Dermis blood vessel endothelial cell (primary cell): ENCODE measurements at places on chromosomes 7 and 10. TPM values are rescaled to one million over a fixed set of nuclear protein-coding genes. Genes with fewer than 3 reads are reported as not detected.

Gene TES
- total RNA-seq: 106 and 116 TPM in 2 replicates

Gene ZCWPW1
- total RNA-seq: 0.51 and 0.98 TPM in 2 replicates

Gene COL13A1
- 5.3 and 6.6 TPM in 2 replicates for total RNA-seq

Gene ATG9B
- total RNA-seq: 0.28 TPM in 1 of 2 replicates, not detected in the other

Gene LBX1
- total RNA-seq: not detected in 2 replicates

Gene RAPGEF5
- total RNA-seq: 176 and 269 TPM in 2 replicates

Gene DNAH11
- total RNA-seq: 0.34 and 0.65 TPM in 2 replicates

DNA sequence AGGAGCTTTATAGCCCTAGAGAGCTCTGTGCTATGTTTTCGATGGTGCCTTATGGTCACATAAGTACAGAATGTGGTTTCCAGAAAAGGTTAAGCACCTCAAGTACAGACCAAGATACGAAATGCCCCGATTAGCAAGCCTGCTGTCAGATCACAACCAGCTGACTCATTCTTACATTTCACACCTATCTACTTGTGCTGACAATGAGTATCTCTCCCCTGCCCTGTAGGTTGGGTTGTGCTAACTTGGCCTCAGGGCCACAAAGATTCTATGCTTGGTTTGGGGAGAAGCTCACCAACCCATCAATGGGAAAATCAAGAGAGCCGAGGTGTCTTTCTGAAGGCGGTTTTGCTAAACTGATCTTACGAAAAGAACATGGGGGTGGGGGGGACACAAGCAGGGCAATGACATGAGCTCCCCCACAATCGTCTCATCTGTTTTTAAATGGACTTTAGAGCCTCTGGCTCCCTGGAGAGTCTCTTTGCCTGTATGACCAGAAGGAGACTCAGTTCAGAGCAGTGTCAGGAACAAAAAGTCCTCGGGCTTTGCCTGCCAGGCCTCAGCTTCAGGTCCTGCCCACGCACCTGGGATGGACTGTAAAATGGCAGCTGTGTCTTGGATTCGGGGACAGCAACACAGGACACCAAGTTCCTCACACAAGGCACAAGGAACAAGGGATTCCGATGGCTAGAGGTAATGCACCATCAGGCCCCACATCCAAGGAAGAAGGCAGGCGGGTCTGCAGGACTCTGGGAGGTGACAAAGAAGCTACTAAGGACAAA lies 55.1 kb downstream of the FAM53B start:
- DNase-seq: no peak

GRCh38 chr10:129272176-129272575 lies 194.9 kb upstream of the MGMT start:
- DNase-seq: peak; percentile 15

DNA sequence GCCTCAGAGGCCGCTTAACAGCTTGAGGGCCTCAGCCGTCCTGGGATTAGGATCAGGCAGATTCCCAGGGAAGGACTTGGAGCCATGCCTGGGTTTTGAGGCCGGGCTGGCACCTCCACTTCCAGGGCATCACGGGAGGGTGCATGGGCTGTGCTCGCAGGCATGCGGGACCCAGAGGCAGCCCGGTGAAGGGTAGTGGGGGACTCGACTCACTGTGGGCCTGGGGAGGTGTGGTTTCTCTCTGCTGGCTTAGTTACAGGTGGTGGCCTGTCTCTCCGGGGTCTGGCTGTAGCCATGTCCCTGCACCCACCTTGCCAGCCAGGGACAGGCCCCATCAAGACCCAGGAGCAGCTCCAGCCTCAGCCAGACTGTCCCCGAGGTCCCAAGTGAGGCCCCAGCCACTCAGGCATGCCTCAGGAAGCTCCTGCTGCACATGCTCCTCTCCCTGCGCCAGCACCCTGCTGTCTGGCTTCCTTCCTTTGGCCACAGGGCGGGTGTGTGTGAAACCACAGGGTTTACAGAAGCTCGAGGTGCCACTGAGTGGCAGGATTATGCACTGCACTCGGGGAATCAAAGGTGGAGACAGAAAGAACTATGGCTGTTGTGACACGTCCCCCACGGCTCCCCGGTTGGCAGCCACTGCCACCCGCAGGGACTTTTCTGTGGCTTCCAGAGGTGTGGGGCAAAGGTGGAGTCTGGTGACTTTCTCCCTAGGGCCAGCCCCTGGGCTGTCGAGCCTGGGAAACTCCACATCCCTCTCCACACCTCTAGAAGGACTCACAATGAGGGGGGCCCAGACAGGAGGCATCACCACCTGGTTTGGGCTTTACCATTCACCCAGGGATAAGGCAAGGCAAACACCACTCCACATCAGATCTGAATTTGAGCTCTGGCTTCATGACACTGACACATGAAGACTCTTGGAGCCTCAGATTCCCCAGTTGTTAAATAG lies 19.7 kb downstream of the GOLGA7B start:
- DNase-seq: peak; percentile 80

GRCh38 chr7:102454468-102454867 lies 10.2 kb downstream of the ALKBH4 start:
- no peak for DNase-seq

- no peak for DNase-seq
Measured at GRCh38 chr10:88705958-88706357, at the start of gene LIPK. LIPK (plus strand) TSS chr10:88706249; CDS start chr10:88724544, 18,295 bp downstream.

GRCh38 chr7:103307503-103308231 lies 10.4 kb downstream of the PMPCB start:
- DNase-seq: peak; percentile 46

GRCh38 chr7:157621131-157621681 lies 284.4 kb downstream of the DNAJB6 start:
- DNase-seq: no peak

DNA sequence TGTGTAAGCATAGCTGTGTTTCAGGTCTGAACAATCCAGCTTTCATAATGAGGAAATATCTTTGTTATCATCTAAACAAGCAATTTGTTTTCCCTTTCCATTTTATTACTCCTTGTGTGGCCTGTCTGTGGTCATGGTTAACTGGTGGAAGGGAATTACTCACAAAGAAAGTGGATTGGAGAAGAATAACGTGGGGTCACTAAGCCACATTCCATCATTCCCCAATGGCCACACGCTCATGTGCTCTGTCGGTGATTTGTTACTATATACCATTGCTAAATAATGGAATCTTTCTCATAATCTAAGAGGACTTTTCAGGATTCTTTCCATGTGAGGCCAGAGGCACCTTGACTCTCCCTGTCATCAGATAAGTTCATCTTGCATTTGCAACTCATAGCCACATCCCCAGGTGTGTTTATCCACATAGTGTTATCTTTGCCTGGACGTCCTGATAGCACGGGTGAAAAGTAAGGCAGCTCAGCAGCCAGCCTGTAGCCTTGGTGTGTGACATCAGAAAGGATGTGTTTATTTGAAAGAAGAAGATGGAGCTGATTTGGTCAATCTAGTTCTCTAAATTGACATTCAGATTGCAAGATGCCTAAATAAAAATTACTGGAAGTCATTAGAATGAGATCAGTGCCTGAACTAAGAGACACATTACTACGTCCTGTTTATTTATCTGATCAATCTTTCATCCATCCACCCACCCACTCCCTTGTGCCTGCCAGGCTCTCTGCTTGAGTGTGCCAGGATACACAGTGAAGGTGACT lies 128.9 kb downstream of the CELF2 start:
- no peak for DNase-seq

DNA sequence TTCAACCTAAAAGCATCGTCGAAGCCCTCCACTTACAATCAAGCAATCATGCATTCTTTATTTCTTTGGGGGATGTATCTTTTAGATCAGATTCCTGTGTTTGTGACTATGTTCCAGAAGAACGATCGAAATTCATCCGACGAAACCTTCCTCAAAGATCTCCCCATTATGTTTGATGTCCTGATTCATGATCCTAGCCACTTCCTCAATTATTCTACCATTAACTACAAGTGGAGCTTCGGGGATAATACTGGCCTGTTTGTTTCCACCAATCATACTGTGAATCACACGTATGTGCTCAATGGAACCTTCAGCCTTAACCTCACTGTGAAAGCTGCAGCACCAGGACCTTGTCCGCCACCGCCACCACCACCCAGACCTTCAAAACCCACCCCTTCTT lies 13.8 kb downstream of the GPNMB start:
- no peak for DNase-seq

GRCh38 chr7:150980663-150981062 lies 2.5 kb upstream of the KCNH2 start:
- no peak for DNase-seq

GRCh38 chr10:69492091-69492745 lies 41.0 kb downstream of the TSPAN15 start:
- no peak for DNase-seq

DNA sequence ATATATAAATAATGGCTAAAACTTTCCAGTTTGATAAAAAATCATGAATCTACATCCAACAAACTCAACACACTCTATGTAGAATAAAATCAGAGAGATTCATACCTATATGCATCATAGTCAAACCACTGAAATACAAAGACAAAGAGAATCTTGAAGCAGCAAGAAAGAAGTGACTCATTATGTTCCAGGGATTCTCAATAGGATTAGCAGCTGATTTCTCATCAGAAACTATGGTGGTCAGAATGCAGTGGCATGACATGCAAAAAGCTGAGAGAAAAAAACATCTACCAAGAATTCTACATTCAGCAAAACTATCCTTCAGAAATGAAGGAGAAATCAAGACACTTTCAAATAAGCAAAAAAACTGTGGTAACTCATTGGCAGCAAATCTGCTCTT lies 187.4 kb downstream of the RNLS start:
- no peak for DNase-seq

GRCh38 chr7:157446322-157446721 lies 109.5 kb downstream of the DNAJB6 start:
- DNase-seq: no peak

DNA sequence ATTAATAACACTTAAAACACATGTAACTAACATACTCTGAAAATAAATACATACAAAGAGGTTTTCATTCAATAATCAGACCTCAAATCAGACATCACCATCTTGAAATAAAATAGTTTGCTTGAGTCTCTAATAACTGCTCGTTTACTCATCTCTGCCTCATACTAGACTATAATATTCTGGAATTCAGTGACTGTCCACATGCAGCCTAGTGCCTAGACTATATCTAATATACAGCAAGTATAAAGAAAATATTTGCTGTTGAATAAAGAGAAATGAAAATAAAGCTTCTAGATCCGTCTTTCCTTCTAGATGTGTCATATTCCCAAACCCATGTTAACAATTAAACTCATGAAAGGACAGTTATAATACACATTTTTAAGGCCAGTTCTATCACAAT lies 236.3 kb upstream of the LRRN3 start:
- DNase-seq: no peak

DNA sequence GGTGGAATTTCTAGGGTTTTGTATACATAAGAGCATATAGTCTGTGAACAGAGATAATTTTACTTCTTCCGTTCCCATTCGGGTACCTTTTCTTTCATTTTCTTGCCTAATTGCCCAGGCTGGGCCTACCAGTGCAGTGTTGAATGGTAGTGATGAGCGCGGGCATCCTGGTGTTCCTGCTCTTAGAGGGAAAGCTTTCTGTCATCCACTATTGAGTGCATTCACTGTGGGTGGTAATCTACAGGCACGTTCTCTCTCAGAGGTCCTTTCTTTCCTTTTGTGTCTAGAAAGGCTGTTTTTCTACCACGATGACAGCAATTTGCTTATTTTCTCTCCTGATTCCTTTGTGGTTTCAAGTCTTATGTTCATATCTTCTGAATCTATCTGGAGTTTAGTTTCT lies 65.0 kb downstream of the INPP5A start:
- no peak for DNase-seq

- DNase-seq: no peak
Measured at GRCh38 chr7:12714379-12714737, 26.9 kb downstream of the ARL4A start.

DNA sequence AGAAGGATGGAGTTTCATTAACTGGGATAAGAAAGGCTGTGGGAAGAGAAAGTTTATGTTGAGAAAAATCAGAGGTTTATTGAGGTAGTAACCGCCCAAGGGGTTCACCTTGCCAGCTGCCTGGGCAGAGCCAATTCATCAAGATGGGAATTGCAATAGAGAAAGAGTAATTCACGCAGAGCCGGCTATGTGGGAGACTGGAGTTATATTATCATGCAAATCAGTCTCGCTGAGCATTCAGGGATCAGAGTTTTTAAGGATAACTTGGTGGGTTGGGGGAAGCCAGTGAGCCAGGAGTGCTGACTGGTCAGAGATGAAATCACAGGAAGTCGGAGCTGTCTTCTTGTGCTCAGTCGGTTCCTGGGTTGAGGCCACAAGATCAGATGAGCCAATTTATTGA lies 70.6 kb downstream of the MALRD1 start:
- DNase-seq: no peak

GRCh38 chr10:30701451-30702173 lies 72.1 kb upstream of the LYZL2 start:
- DNase-seq: peak; percentile 20

GRCh38 chr10:23422003-23422411 lies 16.9 kb upstream of the OTUD1 start:
- no peak for DNase-seq
